Neural crest cell (in vitro differentiated cells): ENCODE measurements at places on chromosomes 6 and 20.

DNA sequence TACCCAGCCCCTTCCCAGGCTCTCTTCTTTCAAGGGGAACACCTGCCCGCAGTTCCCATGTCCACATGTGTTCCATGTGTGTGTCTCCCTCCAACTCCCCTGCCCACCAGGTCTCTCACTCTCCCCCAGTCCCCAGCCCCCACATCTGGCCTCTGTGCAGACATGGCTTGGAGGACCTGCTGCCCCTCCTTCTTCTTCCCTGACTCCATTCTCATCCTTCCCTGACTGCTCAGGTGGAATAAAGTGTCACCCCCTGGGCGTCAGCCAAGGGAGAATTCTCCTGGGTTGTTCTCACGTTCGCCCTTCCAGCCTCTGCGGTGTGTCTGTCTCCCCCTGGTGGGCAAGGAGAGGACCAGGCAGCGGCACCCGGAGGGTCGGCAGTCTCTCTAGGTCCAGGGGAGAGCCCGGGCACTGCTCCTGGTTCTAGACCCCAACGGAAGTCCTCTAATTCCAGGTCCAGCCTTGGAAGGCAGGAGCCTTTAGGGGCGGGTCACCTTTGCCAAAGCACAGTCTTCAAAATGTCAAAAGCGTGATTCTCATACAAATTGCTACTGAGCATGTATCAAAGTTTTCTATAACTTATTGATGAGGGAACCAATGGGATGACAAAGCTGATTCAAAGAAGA, 50.5 kb downstream of the EBF4 start:
- peak; percentile 78 for DNase-seq

DNA sequence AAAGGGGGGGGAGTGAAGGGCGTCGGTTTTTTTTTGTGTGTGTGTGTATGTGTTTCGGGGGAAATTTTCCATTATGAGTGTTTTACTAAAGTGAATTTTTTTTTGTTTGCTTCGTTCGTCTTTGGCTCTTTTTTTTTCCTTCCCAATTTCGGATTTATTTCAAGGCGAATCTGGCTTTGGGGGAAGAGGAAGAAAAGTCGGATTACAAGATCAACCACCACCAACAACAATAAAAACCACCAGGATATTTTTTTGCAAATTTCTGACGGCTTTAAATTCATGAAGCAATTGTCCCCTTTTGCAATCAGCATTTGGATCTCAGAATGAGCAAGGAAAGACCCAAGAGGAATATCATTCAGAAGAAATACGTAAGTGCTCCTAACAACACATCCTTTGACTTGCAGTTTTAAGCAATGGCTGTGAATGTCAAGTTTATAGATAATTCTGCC, 372 bp downstream of the JARID2 start:
- DNase-seq, result no peak

GRCh38 chr6:97440590-97441176, 157.7 kb upstream of the MMS22L start:
- DNase-seq, result peak; percentile 36

DNA sequence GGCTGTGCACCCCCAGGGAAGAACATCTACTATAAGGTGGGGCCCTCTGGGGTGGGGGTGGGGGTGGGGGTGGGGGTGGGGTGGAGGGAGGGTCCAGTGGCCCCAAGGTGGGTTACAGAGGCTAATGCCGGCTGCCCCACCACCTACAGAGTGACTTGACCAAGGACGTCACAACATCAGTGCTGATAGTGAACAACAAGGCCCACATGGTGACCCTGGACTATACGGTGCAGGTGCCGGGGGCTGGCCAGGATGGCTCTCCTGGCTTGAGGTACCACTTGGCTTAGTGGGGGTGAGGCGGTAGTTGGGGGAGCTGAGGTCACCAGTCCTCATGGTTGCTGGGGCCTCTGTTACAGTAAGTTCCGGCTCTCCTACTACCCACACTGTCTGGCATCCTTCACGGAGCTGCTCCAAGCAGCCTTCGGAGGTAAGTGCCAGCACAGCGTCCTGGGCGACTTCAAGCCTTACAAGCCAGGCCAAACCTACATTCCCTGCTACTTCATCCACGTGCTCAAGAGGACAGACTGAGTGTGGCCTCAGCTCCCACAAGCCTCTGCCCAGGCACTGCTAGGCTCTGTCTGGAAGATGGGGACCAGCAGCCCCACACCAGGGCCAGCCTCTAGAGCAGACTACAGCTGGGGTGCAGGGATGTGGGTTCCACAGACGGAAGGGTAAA, 2.8 kb downstream of the GNMT start:
- DNase-seq, result no peak

GRCh38 chr6:51322505-51322904, 503.8 kb downstream of the TFAP2B start:
- no peak for DNase-seq

GRCh38 chr6:79208816-79209215, 25.7 kb downstream of the HMGN3 start:
- no peak for DNase-seq

- no peak for DNase-seq
Observed at GRCh38 chr20:23126281-23127061, 40.3 kb upstream of the CD93 start.

DNA sequence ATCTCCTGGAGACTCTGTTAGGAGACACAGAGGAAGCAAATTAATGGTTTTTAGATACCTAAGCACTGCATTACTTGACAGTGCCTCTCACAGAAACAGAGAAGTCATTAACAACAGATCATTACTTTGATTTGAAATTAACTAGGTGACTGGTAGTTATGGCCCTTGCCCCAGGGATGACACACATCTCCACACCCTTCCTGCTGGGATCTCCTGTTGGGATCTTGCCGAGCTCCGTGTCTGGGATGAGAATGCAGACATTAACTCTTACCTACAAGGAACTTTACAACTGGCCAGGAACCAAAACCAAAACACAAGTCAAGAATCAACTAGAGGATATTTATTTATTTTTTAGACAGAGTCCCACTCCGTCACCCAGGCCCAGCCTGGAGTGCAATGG, 2.2 kb upstream of the PRELID3B start:
- no peak for DNase-seq

DNA sequence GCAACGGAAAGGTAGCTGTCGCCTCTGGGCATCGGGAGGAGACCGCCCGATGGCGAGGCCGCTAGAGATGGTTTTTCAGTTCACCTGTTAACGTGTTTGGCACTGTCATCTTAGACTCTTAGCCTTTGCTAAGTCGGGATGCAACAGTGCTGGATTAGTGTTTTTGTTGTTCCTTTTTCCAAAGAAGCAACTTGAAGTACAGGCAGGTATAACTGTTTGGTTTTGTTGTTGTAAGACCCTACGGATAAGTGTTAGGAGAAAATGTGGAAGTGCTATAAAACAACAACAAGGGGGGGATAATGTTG, 723 bp downstream of the MANEA start:
- DNase-seq, result no peak

DNA sequence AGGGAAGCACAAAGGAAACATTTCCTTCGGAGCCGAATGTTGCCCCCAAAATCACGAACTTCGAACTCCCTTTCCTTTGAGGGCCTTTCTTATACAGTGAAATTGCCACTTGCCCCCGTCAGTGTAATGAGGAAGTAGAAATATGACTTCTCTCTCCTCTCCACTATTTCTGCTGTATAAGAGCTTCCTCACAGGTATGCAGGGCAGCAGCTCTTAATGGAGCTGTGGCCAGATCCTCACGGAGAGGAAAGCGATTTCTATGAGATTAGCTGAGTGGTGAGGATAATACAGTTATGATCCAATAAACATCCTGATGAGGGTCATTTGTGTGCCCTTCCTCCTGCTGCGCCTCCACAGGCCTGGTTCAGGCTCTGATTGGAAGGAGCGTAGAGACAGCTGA, 10.8 kb upstream of the CPNE5 start:
- no peak for DNase-seq

DNA sequence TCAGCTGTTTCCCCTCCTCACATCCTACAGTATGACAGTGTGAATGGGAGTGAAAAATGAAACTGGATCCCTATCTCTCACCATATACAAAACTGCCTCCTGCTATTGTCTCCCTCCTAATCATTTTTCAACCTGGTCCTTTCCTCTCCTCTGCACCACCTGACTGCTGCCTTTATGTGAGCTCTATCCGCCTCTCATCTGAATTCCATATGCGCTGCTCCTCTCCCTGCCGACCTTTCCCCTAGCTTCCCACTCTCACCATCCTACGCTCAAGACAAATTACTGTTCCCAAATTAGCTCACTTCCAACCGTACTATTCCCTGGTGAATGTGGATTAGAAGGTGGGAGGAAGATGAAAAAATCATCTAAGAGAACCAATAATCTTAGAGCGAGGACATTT, 148.4 kb upstream of the FBXL4 start:
- DNase-seq, result no peak

GRCh38 chr6:114785235-114786127, 442.7 kb upstream of the HS3ST5 start:
- DNase-seq, result no peak

- DNase-seq, result no peak
Observed at GRCh38 chr6:165635965-165636364, 27.1 kb downstream of the PDE10A start.

DNA sequence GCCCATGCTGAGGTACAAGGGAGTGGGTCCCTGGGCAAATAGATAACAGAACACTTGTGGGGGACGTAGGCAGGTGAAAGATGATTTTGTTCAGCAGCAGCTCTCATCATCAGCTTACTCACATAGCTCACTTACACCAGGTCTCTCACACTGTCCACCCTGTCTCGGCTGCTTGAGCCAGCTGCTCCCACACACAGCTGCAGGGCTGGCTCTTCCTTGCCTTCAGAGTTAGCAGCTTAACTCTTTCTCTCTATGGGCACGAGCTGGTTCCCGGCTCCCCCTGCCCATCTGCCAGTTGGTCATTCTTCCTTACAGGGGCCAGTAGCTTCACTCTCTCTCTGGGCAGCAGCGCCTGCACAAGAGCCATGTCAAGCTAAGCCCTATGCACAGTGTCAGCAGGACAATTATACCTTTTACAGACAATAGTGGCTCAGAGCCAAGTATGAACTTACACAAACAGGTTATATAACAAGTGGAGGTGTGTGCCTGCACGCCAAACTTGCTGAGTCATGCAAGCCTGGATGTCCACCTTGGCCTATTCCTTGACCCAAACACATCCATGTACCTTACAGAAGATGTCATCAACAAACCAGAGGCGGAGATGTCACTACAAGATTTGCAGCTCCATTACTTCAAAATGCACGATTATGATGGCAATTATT, 18.7 kb downstream of the ZNF391 start:
- no peak for DNase-seq

DNA sequence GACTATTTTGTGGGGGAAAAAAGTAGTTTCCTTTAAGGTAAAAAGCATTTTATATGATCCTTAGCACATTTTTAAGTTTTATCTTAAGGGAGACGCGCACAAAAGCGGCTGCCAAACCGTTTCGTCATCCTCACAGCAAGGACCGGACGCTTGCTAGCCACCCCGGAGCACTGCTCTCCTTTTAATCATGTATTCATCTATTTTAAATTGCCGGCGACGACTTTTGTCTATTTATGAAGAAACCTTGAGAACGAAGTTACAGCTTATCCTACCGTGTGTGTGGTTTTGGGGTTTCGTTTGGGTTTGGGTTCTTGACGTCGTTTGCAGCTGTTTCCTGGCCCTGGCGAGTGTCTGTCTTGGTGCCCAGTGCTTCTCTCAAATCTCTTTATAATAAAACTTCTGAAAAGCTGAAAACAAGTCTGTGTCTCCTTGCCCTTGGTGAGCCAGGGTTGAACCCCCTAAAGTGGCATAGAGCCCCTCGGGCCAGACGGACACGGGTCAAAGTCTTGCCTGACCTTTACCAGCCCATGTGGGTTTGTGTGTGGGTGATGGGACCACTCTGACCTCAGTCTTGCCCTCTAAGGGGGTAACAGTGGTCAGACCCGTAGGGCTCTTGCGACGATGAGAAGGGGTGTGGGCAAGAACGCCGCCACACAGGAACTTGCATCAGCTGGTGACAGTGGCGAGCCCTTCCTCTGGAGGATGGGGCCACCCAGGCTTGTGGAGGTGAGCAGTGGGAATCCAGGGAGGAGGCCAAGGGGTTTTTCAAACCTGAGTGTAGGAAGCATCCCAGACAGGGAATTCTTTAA, 117.6 kb downstream of the JPH2 start:
- DNase-seq, result no peak

GRCh38 chr6:26033941-26034354, 53.3 kb upstream of the HFE start:
- DNase-seq, result peak; percentile 31

GRCh38 chr20:52937591-52938100, 34.5 kb upstream of the TSHZ2 start:
- no peak for DNase-seq

DNA sequence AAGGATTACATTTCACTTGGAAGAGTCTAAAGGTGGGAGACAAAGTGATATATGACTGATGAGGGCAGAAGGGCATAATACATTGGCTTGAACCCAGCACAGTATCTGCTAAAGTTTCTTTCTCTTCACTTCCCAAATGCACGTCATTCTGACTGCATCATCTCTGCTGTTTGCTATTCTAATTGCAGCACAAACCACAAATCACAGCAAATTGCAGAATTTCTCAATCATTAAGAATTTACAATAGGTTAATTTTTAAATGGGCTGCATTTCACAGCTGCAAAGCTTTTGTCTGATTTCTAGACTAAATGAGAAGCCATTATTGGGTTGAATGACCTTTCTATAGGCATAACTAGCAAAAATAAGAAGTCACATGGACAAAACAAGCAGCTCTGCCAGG, 337.0 kb downstream of the RNGTT start:
- DNase-seq, result no peak

- DNase-seq, result no peak
Observed at GRCh38 chr6:109879521-109879920, 98.6 kb upstream of the GPR6 start.

- no peak for DNase-seq
Observed at GRCh38 chr6:154661768-154662167, 71.4 kb upstream of the SCAF8 start.

DNA sequence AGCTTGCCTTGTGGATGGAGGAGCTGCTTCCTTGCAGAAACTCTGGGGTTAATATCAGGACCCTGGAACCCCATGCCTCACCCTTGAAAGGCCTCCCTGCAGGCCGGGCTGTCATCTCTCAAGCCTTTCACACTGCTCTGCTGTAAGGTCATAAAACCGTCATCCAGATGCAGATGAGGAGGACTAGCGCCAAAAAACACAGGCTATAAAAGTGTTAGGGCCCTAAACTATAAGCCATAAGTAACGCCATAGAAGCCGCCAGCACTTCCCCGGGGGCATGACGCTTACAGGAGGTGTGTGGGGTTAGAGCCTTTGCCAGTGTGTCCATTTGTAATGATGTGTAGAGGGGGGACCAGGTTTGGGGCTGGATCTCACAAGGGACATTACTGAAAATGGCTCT, 47.6 kb downstream of the CDH4 start:
- DNase-seq, result no peak
